ENCODE measurements at places on chromosomes 5 and 9. TPM values are rescaled to one million over a fixed set of nuclear protein-coding genes. Genes with fewer than 3 reads are reported as not detected.

The PPIP5K2 gene
- 46.3 TPM for total RNA-seq

GRCh38 chr9:93437996-93438395 lies 13.5 kb upstream of the FAM120A start:
- no peak overlapping the region for H3K27ac ChIP-seq
- DNase-seq = no peak
- H3K4me1 ChIP-seq = no peaks in the 10 kb centered on the region
- no peak overlapping the region for H3K4me3 ChIP-seq
- H3K27me3 ChIP-seq = no peaks in the 10 kb centered on the region

GRCh38 chr5:135238622-135239452 lies 160.2 kb downstream of the MACROH2A1 start:
- peaks cover 3% of the 10 kb centered on the region for H3K27me3 ChIP-seq
- H3K27ac ChIP-seq = no peak overlapping the region
- H3K4me3 ChIP-seq = no peak overlapping the region

DNA sequence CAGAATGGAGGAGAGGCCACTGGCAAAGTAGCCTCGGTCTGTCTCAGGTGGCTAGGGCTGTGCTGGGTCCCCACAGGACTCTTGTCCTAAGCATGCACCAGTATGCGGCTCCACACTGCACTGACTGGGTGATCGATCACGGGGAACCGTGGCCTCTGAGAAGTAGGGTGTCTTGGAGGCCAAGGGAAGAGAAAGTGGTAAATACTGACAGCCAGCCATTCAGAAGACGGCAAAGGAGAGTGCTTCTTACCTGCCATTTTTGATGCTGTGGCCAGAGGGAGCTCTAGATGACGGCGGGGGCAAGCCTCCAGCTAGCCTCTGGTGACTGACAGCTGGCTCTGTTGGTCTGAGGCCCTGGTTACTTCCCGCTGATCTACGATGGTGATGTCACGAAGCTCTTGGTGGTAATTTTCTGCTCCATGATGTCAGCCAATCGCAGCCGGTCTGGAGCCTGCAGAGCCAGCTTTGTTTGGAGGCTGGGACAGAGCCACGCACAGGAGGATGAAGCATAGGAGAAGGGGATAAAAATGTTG lies 40.4 kb upstream of the GADD45G start:
- H3K4me1 ChIP-seq = peaks cover 2% of the 10 kb centered on the region
- no peak overlapping the region for H3K27ac ChIP-seq
- peaks cover 27% of the 10 kb centered on the region for H3K27me3 ChIP-seq

DNA sequence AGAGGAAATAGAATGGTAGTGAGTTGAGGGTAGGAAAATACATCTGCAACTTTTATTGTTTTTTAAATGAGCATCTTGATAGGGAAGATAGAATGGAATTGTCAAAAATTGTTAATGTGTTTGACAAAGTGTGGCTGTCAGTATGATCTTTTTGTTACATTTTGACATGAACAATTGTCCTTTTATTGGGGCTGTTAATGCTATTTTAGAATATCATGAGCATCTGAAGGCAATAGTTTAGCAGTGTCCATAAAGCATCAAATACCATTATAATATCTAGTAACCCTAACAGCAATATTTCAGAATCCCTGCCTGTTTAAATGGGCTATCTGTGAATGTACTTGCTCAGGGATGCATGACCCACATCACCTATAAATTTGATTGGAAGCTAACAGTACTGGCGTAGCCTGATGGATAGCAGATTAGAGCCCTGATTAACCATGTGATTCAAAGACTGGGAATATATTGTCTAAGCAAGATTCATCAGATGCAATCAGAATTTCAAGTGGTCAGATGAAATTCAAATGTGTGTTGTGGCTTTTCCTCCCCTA lies 37.8 kb downstream of the TLE4 start:
- no peak overlapping the region for H3K27ac ChIP-seq
- H3K27me3 ChIP-seq = no peaks in the 10 kb centered on the region
- peaks cover 4% of the 10 kb centered on the region for H3K4me1 ChIP-seq
- peaks cover 7% of the 10 kb centered on the region for H3K36me3 ChIP-seq
- H3K4me3 ChIP-seq = no peak overlapping the region

DNA sequence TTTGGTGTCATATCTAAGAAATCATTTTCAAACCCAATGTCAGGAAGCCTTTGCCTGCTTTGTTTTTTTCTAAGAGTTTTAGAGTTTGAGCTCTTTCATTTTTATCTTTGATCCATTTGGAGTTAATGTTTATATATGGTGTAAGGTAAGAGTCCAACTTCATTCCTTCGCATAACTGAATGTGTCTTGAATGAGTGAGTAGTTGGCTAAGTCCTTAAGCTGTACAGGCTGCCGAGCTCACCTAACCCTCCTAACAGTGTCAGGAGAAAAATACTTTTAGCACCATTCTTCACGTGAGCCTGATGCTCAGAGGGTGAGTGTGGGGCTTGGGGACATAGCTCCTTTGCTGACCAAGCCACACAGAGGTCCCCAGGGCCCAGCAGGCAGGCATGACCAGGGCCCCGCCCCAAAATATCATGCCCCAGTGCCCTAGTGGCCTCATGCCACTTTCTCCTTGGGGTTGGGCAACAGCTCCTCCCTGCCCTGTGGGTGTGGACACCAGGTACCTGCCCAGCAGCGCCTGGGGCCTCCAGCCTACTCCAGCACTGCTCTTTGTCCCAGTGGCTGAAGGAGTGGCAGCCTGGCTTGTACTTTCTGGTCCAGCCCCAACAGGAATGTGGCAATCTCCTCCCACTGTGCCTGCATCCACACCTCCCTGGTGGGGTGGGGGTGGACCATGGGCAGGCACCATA lies 17.2 kb downstream of the PPARGC1B start:
- no peaks in the 10 kb centered on the region for H3K36me3 ChIP-seq
- no peak overlapping the region for H3K27ac ChIP-seq
- no peak overlapping the region for H3K4me3 ChIP-seq
- peaks cover 13% of the 10 kb centered on the region for H3K4me1 ChIP-seq
- H3K27me3 ChIP-seq = no peaks in the 10 kb centered on the region

- DNase-seq = no peak
- no peaks in the 10 kb centered on the region for H3K36me3 ChIP-seq
- H3K4me1 ChIP-seq = no peaks in the 10 kb centered on the region
- no peaks in the 10 kb centered on the region for H3K27me3 ChIP-seq
- H3K4me3 ChIP-seq = no peak overlapping the region
These were observed 72.3 kb upstream of the CDH6 start for GRCh38 chr5:31121224-31121623.

GRCh38 chr9:3656224-3656623 lies 130.4 kb upstream of the RFX3 start:
- no peak overlapping the region for H3K4me3 ChIP-seq
- H3K4me1 ChIP-seq = no peaks in the 10 kb centered on the region
- peaks cover 2% of the 10 kb centered on the region for H3K27me3 ChIP-seq
- no peaks in the 10 kb centered on the region for H3K36me3 ChIP-seq
- no peak for DNase-seq

DNA sequence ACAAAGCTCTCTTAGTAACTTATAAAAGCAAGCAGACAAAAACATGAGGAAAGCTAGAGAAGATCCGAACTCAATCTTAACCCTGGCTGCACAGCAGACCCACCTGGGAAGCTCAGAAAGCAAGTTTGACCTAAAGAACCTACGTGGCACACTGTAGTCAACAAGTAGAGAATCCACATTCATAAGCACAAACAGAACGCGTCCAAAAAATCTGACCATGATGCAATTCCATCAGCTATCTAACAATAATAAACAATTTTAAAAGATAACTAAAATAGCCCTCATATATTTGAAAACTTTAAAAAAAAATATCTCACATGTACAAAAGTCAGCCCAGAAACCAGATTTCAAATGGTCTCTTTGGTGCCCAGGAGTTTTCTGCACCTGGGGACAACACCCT lies 4.6 kb downstream of the LMAN2 start:
- H3K4me3 ChIP-seq = no peak overlapping the region
- peaks cover 34% of the 10 kb centered on the region for H3K36me3 ChIP-seq
- no peaks in the 10 kb centered on the region for H3K27me3 ChIP-seq

DNA sequence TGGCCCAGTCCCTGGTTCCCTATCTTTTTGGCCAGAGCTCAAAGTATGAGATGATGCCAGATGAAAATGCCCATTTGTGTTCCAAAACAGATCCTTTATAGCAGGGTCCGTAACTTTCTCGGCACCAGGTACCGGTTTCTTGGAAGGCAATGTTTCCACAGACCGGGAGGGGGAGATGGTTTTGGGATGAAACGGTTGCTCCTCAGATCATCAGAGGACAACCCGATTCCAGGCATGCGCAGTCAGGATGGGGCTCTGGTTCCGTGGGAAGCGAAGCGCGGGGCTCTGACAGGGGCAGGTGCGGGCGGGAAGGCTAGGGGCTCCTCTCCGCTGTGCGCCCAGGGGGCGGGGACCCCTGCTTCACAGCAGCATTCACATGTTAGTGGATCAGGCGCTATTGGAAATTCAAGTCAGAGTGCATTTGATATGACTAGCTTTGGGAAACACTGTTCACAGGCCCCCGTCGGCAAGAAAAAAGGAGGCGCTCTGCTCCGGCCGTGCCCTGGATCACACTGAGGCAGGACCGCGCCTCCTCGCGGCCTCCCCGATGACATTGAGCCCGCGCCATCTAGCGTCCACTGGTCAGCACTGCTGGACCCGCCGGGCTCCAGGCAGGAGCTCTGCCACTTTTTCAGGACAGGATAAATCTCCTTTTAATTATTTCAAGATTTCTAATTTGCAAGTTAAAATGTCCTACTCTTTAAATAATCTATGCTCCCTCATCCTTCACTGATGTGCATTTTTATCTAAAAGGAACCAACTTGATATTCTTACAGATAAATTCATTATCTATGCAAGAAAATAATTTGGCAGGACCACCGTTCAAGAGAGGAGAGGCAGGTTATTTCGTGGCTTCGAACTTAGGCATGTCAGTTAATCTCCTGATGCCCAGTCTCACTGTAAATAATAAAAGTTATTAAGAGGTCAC lies 190.0 kb downstream of the FANCC start:
- peak; percentile 92 for DNase-seq
- no peak overlapping the region for H3K4me3 ChIP-seq
- H3K36me3 ChIP-seq = peaks cover 3% of the 10 kb centered on the region
- H3K27ac ChIP-seq = no peak overlapping the region
